ENCODE measurements at places on chromosomes 13 and 19. TPM values are rescaled to one million over a fixed set of nuclear protein-coding genes. Genes with fewer than 3 reads are reported as not detected.

GRCh38 chr13:49319551-49319950 lies 71.8 kb downstream of the CDADC1 start:
- DNase-seq, result no peak

GRCh38 chr19:48636859-48637448 lies at the start of gene DBP:
Gene DBP, minus strand, starts transcription at chr19:48637379. Its CDS starts 385 bp downstream, at chr19:48636994.
- DNase-seq, result no peak

Gene IL27RA
- total RNA-seq, result 4.3 TPM

Gene ZNF699
- 5.6 TPM for total RNA-seq

Data from SK-MEL-5 (cell line).